Cardiac ventricle fibroblast (primary cell): ENCODE measurements at places on chromosomes 12 and 14. TPM values are rescaled to one million over a fixed set of nuclear protein-coding genes. Genes with fewer than 3 reads are reported as not detected.

The SPTB gene
- total RNA-seq: not detected in 2 replicates

The CYP27B1 gene
- 0.37 and 1.3 TPM in 2 replicates for total RNA-seq

The CCDC177 gene
- total RNA-seq: 0.20 TPM in 1 of 2 replicates, not detected in the other

The ANO2 gene
- total RNA-seq: 0.05 and 0.25 TPM in 2 replicates

The RNASE7 gene
- not detected in 2 replicates for total RNA-seq

The OTX2 gene
- not detected in 2 replicates for total RNA-seq

The GALNT9 gene
- total RNA-seq: 0.59 and 0.81 TPM in 2 replicates

The C1R gene
- total RNA-seq: 903 and 1,151 TPM in 2 replicates

The OR4M1 gene
- not detected in 2 replicates for total RNA-seq

The CLEC14A gene
- 57.4 and 60.1 TPM in 2 replicates for total RNA-seq

The C14orf39 gene
- not detected in 2 replicates for total RNA-seq

The COX8C gene
- total RNA-seq: not detected in 2 replicates

The GLIPR1L1 gene
- not detected in 2 replicates for total RNA-seq

The KCNK13 gene
- total RNA-seq: not detected in 2 replicates

The PTPN6 gene
- total RNA-seq: 0.20 TPM in 1 of 2 replicates, not detected in the other

The FAR2 gene
- 5.6 and 7.3 TPM in 2 replicates for total RNA-seq

The PIWIL1 gene
- total RNA-seq: not detected in 2 replicates

The TEX22 gene
- 0.06 and 0.44 TPM in 2 replicates for total RNA-seq

The ABCC9 gene
- total RNA-seq: 3.6 and 4.1 TPM in 2 replicates

The KLRC3 gene
- not detected in 2 replicates for total RNA-seq

The PRICKLE1 gene
- 12.3 and 16.7 TPM in 2 replicates for total RNA-seq

The TEAD4 gene
- total RNA-seq: 9.7 and 15.5 TPM in 2 replicates

The CMA1 gene
- not detected in 2 replicates for total RNA-seq

The PLCZ1 gene
- not detected in 2 replicates for total RNA-seq

The TBX5 gene
- 1.2 and 3.6 TPM in 2 replicates for total RNA-seq

The BRAP gene
- 10.3 and 12.5 TPM in 2 replicates for total RNA-seq

The ACOT6 gene
- total RNA-seq: not detected in 2 replicates

The PLA2G1B gene
- not detected in 2 replicates for total RNA-seq

The ACVRL1 gene
- total RNA-seq: 187 and 199 TPM in 2 replicates

The KRT6C gene
- not detected in 2 replicates for total RNA-seq

The TPH2 gene
- total RNA-seq: not detected in 2 replicates

The ERBB3 gene
- 0.39 TPM in 1 of 2 replicates, not detected in the other for total RNA-seq

The PROX2 gene
- not detected in 2 replicates for total RNA-seq

The NEUROD4 gene
- not detected in 2 replicates for total RNA-seq

The LALBA gene
- not detected in 2 replicates for total RNA-seq

The RTL1 gene
- total RNA-seq: not detected in 2 replicates

The ADAM21 gene
- total RNA-seq: 0.34 and 0.81 TPM in 2 replicates

The CLIP1 gene
- 21.5 and 28.3 TPM in 2 replicates for total RNA-seq

The LRTM2 gene
- not detected in 2 replicates for total RNA-seq

The SIX6 gene
- total RNA-seq: not detected in 2 replicates

The DENND5B gene
- 6.4 and 7.6 TPM in 2 replicates for total RNA-seq

The PCED1B gene
- 0.34 TPM in 1 of 2 replicates, not detected in the other for total RNA-seq

The DAO gene
- not detected in 2 replicates for total RNA-seq

The KLRD1 gene
- total RNA-seq: 0.19 and 0.88 TPM in 2 replicates
